ENCODE measurements at places on chromosomes 3 and 15.

GRCh38 chr3:18745472-18745871 lies 320.3 kb upstream of the SATB1 start:
- DNase-seq: no peak

DNA sequence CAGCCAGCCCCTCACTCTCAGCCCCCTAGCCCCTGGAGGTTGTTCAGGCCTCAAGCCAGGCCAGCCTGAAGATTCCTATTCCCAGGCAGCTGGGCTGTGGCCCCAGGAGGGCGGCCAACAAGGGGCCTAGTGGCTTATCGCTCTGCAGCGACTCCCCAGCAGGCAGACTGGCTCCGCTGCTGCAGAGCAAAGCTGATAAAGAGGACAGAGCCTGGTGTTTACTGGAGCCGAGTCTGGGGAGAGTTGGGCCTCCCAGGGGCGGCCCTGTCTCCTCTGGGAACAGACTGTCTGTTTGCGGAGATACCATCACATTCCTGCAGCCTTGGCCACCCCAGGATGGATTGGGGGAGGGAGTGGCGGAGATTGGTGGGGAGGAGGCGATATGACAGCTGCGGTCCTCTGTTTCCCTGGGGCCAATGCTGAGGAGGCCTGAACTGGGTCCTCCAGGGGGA lies 22.4 kb upstream of the SMAD6 start:
- DNase-seq: no peak

GRCh38 chr15:66698318-66698961 lies 3.6 kb upstream of the SMAD6 start:
- DNase-seq: peak; percentile 54

- DNase-seq: no peak
Observed at GRCh38 chr3:33732394-33732793, 14.3 kb upstream of the CLASP2 start.

- DNase-seq: peak; percentile 57
Observed at GRCh38 chr3:99686955-99687612, 48.7 kb downstream of the COL8A1 start.

DNA sequence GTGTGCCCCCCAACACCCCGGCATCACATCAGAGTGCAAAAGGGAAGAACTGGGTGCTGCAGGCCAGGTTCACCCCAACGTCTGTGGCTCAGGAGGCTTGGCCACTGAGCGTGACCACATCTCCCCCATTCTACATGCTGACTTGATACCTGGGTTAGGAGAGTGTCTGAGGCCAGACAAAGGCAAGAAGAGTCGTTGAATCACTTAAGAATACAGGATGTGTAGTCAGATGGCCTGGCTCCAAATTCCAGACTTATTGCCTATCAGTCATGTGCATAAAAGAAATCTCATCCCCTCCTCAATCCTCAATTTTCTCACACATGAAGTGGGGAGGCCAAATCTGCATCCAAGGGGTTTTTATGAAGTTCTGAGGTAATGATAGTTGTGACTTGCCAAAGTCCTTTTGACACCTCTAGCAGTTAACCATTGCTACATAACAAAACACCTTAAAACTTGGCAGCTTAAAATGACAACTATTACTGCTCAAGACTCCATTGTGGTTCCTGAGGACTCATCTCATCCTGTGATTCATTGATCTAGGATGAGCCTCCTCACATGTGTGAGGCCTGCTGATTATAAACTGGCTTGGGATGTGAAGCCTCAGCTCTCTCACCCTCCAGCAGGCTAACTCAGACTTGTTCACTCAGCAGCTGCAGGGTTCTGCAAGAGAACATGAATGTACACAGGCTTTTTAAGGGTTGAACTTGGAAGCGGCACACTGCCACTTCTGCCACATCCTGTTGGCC lies 138.8 kb upstream of the TLE3 start:
- no peak for DNase-seq

GRCh38 chr3:58349792-58350626 lies 17.3 kb downstream of the PXK start:
- DNase-seq: no peak

DNA sequence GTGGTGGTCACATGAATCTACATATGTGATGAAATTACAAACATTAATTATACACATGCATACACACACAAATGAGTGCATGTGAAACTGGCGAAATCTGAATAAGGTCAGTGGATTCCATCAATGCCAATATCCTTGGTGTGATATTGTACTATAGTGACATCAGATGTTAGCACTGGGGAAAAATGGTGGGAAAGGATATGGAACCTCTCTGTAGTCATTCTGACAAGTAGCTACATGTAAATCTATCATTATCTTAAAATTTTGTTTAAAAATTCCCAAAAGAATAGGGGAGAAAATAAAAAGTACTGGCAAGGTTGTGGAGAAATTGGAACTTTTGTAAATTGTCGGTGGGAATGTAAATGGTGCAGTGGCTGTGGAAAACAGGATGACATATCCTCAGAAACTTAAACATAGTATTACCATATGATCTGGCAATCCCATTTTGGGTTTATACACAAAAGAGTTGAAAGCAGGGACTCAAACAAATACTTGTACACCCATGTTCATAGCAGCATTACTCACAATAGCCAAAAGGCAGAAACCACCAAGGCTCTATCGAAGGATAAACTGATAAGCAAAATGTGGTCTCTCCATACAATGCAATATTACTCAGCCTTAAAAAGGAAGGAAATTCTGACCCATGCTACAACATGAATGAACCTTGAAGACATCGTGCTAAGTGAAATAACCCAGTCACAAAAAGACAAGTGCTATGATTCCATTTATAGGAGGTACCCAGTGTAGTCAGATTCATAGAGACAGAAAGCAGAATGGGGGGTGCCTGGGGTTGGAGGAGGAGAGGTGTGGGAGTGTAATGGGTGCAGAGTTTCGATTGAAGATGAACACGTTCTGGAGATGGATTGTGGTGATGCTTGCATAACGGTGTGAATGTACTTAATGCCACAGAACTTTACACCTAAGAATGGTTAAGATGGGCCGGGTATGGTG lies 25.3 kb upstream of the HRH1 start:
- no peak for DNase-seq

GRCh38 chr3:173529062-173529711 lies 131.6 kb downstream of the NLGN1 start:
- no peak for DNase-seq

DNA sequence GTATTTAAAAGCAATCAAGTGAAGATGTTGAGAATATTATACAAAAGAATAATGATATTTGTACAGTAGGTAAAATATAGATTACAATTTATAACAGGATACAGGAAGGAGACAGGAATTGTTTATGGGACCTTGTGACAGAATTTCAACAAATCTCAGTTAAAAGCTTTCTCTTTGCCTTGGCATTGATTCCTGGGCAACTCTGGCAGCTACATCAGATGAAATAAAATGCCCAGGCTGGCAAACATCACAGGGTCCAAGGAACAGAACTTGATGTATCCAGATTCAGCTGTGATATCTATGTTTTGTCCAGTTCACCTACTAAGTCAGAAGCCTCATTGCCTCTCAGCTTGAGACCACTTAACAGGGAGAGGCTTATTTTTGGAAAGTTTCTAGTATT lies 473.1 kb downstream of the MCTP2 start:
- DNase-seq: no peak

DNA sequence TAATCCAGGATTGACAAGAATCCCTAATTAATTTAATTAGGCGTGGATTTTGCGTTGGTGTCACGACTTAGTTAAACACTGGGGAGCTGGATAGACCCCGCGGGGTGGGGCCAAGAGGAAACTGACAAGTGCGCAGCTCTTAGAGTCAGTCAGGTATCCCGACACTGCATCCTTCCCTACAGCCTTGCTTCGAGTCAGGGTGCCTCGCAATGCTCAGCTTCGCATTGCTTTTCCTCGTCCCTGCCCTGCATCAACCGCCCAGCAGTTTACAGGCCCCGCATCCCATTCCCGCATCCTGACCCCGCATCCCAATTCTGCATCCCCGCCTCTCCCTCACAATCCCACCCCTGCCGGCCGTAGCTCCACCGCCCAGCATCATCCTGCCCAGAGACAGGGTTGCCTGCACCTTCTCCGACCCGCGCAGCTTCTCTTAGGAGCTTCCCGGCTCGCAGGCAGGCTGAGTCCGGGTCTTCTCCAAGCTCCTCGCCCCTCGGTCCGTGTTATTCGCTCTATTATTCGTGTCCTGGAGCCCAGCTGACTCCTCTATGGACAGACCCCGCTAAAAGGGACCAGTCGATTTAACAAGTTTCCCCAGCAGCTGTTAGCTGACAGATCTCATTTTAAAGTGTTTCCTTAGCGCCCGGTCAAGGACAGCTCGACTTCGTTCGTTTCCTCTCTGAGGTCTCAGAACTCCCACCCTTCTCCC lies 699 bp upstream of the SHOX2 start:
- no peak for DNase-seq

Data from neuronal stem cell (in vitro differentiated cells).